ENCODE measurements at places on chromosomes 4 and X.

DNA sequence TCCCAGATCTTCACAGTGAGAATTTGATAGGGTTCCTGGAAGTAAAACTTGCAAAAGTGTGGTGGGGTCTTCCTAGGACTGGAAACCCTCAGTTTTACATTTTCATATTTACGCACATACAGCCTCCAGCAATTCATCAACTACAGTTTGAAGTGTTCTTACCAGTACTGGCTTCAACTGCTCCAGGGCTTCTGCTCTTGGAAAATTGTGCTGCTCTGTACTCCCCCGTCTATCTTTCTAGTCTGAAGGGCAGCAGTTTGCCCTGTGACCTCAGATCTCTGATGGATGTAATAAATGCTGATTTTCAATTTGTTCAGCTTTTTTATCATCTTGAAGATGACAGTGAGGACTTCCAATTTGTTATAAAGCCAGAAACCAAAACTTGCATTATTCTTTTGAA, 458.9 kb upstream of the FSTL5 start:
- no peak for DNase-seq

GRCh38 chr4:174216799-174217272, 66.6 kb downstream of the FBXO8 start:
- no peak for DNase-seq

- no peak for DNase-seq
Observed at GRCh38 chrX:133537142-133537541, 121.9 kb upstream of the GPC4 start.

DNA sequence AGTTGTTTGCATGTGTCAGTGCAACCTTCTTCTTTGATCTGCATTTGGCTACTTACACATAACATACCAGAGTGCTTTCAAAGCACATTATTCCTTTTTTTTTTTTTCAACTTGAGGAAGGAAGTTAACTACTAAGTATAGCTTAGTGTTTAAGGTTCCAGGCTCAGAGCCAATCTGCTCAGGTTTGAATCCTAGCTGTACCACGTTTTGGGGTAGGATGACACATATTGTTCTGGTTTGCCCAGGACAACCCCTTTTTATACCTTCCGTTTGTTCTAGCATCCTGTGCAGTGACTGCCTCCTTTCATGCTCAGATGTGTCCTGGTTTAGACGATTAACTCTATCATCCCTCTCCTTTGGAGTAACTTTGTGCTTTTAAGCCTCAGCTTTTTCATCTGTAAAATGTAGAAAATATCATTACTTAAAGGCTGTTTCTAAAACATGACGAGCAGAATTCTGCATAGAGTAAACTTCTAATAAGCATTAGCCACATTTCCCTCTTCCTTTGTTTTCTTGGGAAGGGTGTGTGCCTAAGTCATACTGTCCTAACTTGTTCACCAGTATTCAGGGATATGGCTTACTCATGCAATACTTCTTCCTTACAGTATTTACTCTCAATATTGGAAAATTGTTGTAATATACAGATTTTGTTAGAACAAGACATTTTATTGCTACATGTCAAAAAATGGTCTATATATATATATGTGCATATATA, 281.3 kb downstream of the C4orf33 start:
- DNase-seq, result no peak

DNA sequence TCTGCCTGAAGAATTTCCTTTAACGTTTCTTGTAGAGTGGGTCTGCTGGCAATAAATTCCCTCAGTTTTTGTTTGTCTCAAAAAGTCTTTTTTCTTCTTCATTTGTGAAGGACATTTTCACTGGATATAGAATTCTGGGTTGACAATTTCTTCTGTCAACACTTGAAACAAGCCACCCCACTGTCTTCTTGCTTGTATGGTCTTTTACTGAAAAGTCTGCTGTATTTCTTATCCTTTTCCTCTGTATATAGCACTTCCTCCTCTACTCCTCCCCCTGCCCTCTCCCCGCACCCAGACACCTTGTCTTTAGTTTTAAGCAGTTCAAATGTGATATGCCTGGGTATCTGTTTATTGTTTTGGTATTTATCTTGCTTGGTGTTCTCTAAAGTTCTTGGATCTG, 23.3 kb downstream of the SLC9A7 start:
- DNase-seq, result no peak

GRCh38 chrX:112941209-112941837, 100.7 kb upstream of the AMOT start:
- no peak for DNase-seq

- DNase-seq, result no peak
Observed at GRCh38 chrX:106171293-106171820, 3.3 kb downstream of the PWWP3B start.

- DNase-seq, result no peak
Observed at GRCh38 chrX:25300994-25301393, 285.2 kb upstream of the ARX start.

GRCh38 chr4:36313301-36313700, 31.9 kb downstream of the DTHD1 start:
- DNase-seq, result no peak

GRCh38 chr4:124191329-124191728, 521.2 kb downstream of the ANKRD50 start:
- DNase-seq, result no peak

DNA sequence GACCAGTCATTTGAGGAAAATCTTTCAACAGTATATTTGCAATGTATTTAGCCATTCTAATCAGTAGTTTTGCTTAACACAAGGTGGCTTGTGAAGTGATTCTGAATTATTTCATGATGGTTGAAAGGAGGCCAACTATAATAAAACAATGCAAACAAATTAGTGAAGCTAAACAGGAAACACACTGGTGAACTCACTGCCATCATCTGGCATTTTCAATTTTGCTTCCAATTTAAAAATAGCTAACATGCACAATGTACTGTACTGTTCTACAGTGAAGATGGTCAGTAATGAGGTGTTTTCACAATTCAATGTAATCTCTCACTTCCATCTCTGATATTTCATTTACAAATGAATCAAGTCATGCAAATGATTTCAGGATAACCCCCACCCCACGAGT, 31.1 kb downstream of the PGRMC2 start:
- no peak for DNase-seq

DNA sequence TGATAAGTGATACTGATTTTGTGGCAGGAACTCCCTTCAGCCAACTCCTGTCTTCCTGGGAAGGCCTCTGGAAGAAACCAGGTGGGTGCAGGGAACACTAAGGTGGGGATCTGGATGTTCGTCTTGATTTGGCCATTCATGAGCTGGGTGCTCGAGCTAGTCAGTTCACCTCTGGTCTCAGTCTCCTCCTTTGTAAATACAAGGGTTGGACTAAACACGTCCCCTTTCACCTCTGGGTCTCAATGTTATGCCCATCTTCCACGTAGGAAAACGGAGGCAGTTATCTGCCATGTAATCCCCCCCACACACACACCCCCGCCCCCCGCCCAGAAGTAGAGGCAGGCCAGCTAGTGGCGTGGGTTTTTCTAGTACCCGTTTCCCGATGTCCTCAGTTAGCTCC, 4.1 kb upstream of the RS1 start:
- DNase-seq, result no peak

DNA sequence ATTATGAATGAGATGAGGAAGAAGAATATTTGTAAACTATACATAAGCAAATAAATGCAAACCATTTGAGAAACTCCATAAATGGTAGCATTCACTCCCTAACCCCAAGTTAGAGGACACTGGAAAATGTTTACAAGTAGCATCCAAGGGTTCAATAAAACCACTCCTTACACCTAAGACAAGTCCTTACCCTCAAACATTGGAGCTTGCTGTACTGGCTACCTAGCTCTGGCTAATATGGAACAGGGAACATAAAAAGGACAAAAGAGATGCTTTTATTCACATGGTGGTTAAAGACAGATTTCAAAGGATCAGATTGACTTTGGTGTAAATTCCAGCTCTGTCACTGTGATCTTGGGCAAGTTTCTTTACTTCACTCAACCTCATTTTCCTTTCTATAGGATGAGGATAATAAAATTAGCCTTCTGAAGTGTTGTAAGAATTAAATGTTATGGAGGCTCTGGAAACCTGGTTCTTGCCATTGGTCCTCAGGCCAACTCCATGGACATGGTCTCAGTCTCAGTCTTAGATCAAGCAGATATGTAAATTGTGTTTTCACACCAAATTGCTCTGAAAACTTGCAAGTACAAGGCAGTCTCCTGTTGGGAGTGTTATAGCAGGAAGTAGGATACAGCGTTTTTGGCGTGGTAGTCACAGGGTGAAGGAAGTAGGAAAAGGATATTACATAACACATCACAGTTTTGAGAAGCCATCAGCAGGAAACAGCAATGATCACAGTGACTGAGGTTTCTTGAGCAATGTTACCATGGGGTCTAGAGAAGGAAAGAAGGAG, 3.3 kb downstream of the CXCL1 start:
- DNase-seq, result no peak

GRCh38 chr4:53022513-53023100, 160.5 kb downstream of the RASL11B start:
- no peak for DNase-seq

DNA sequence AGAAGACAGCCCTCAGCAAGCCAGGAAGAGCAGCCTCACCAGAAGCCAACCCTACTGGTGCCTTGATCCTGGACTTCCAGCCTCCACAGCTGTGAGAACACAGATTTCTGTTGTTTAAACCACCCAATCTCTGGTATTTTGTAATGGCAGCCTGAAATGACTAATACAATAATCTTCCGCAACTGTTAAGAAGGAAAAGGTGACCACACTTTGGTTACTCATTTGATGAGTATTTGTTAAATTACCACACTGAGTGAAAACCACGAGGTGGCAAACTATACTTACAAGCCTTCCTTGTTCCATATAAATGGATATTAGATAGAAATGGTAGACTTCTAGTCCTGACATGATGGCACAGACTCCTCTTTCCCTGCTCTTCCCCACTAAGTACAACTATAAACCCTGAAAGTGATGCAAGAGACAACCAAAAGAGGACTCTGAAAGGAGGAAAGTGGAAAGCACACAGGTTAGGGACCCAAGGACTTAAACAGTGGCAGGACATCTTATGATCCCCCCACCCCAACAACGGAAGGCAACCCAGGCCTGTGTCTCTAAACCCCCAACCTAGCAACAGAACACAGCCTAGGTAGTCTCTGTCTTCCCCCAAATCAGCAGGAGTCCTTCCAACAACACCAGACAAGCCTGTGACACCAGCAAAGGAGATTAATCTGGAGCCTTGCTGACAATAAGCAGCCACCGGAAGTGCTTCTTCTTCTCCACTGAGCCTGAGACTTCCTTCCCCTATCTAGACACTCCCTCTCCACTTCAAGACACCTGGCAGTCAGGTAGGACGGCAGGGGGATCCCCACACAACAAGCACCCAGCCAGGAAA, 12.3 kb downstream of the ZNF182 start:
- DNase-seq, result no peak

DNA sequence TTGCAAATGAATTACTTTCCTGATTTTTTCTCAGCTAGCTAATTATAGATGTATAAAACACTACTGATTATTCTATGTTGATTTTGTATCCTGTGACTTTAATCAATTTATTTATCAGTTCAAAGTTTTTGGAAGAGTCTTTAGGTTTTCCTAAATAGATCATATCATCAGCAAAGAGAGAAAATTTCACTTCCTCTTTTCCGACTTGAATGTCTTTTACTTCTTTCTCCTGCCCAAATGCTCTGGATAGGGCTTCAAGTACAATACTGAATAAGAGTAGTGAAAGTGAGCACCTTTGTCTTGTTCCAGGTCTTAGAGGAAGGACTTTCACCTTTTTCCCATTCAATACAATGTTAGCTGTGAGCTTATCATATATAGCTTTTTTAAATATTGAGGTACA, 417.9 kb downstream of the PDGFC start:
- DNase-seq, result no peak

DNA sequence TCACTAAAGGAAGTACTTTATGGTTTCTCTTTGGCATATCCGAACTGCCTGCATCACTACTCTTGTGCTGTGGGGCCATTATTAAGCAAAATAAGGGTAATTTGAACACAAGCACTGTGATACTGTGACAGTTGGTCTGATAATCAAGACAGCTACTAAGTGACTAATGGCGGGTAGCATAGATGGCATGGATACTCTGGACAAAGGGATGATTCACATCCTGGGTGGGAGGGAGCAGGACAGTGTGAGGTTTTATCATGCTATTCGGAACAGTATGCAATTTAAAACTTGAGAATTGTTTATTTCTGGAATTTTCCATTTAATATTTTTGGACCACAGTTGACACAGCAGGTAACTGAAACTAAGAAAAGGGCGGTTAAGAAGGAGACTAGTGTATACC, 52.6 kb upstream of the CITED1 start:
- no peak for DNase-seq

GRCh38 chrX:79182616-79183015, 38.1 kb downstream of the GPR174 start:
- no peak for DNase-seq

GRCh38 chr4:88027611-88028608, 20.5 kb downstream of the PKD2 start:
- DNase-seq, result no peak

- DNase-seq, result no peak
Observed at GRCh38 chrX:46653482-46653881, 79.9 kb downstream of the CHST7 start.

- no peak for DNase-seq
Observed at GRCh38 chr4:111905511-111905910, 239.7 kb upstream of the FAM241A start.

GRCh38 chrX:123918106-123918721, 43.3 kb upstream of the STAG2 start:
- no peak for DNase-seq

DNA sequence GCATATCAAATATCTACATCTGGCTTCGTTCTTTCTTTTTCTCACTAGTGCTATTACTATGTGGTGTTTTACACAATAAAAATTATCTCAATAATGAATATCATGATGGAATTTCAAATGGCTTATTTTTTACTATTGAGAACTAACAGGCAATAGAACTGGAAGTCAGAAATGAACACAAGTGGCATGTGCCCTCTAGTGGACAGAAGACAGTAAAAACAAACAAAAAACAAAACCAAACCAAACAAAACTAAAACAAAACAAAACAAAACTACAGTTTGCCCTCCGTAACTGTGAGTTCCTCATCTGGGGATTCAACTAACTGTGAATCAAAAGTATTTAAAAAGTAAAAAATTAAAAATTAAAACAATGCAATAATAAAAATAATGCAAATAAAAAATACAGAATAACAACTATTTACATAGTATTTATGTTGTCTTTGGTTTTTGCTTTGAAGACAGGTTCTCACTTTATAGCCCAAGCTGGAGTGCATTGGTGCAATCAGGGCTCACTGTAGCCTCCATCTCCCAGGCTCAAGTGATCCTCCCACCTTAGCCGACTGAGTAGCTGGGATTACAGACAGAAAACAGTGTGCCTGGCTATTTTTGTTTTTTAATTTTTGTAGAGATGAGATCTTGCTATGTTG, 195.6 kb upstream of the TACR3 start:
- no peak for DNase-seq

Data from central memory CD4-positive, alpha-beta T cell (primary cell).